ENCODE measurements at places on chromosomes 5 and 9.

DNA sequence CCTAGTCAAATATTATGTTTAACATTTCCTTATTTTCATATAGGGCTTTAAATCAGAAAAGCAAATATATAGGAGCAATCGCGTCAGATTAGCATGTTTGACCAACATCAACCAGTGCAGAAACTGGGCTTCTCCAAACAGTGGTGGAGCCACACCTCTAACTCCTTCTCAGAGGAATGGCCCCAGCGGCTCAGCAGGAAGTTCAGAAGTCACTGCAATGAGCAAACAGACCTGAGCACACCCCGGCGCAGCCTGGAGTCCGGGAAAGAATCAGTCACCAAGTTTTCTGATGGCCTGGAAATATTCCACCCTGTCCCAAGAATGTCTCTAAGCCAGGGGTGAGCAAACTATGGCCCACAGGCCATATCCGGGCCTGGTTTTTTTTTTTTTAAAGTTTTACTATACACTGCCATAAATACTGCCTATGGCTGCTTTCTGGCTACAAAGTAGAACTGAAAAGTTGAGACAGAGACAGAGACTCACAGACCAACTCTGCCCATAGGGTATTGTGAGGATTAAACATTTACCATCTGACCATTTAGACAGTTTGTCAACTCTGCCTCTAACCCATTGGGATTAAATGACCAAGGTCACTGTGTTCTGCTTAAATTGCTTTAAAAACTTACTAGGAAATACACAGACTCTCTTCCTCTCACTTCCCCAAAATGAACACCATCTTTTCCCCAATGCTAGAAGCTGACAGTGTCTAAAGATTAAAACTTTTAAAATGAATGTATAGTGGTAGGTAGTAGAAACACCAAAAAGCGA is 5.4 kb downstream of the GOLM1 start:
- no peak for DNase-seq

DNA sequence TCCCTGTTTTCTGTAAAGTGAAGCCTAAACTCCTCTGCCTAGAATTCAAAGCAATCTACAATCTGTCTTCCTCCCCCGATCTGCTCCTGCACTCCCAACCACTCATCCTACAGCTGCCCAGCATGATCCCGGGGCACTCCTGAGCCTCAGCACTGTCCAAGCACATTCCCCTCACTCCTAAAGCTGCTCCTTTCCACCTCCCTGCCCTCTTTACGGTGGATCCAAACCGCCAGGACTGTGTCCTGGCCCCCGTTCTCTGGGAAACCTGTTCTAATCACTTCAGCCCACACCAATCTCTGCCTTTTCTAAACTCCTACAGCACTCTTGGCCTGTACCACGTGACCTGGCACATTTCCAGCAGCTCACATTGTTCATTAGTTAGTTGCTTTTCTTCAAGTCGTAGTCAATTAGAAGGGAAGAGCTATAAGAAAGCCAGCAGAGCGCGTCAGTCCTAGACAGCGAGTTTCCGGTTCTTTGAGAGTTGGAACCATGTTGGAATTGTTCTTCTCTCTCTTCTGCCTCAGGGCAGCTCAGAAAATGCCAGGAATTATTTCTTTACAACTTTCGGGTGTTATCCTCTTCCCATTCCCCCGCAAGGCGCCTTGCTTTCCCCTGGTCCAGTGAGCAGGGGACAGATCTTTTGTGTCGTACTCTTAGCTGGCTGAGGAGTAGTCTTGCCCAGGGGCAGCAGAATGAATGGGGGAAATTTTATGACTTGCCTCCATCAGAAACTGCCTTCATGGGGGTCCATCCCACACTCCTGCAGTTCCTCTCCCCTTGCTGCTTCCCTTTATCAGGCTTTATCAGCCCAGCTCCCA is 60.7 kb downstream of the NRG2 start:
- DNase-seq, result peak; percentile 64

DNA sequence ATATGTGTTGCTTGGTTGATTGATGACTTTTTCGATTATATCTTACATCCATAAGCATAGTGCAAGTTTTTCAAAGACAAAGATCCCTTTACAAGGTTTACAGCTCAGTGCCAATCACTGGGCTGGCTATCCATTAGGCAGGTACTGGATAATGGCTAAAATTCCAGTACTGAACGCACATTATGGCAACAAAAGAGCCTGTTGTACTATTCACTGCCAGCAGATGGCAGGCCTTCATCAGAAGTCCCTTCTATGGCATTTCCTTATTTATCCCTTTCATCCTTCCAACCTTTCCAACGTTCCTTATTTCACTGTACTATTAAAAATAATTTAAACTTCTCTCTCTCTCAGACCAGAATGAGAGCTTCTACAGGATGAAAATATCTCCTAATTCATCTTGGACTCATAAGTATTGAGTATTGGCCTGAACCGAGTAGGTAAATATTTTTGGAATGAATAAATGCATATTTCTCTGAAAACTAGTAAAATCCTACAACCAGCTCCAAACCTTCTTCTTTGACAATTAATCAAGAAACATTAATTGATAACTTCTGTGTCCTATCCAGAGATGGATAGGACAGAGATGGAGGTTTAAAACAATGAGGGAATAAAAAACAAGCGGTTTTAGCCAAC is 6.7 kb upstream of the WNT8A start:
- DNase-seq, result peak; percentile 25

- DNase-seq, result peak; percentile 24
Measured at GRCh38 chr9:103714992-103715391, 379.1 kb upstream of the SMC2 start.

GRCh38 chr5:50576686-50577256 is 89.7 kb upstream of the PARP8 start:
- no peak for DNase-seq

GRCh38 chr5:84436866-84437265 is 52.2 kb upstream of the EDIL3 start:
- DNase-seq, result no peak

- no peak for DNase-seq
Measured at GRCh38 chr9:23117616-23118015, 671.0 kb downstream of the DMRTA1 start.

DNA sequence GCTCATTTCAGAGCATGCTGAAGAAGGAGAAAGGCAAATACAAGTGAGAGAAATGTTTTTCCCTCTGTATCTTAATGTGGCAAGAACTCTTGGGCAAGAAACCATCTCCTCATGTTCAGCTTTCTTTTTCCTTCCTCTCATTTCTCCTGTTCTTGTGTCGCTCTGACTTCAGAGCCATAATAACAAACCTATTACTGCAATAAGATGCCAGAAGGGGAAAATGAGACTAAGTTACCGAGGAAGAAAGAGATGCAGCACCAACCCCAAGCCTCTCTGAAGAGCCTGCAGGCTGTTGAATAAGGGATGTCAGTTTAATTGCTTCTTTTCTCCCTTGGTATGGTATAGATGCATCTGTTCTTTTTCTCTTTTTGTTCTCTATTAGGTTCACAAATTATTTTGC is 170.1 kb upstream of the GLRA1 start:
- DNase-seq, result no peak

- DNase-seq, result no peak
Measured at GRCh38 chr5:42772265-42772993, 15.8 kb downstream of the CCDC152 start.

GRCh38 chr9:129253803-129254381 is 75.8 kb upstream of the IER5L start:
- no peak for DNase-seq

- DNase-seq, result no peak
Measured at GRCh38 chr5:151196556-151197290, 27.2 kb downstream of the CCDC69 start.

GRCh38 chr9:77454663-77455062 is 193.5 kb downstream of the GNA14 start:
- DNase-seq, result no peak

GRCh38 chr5:74206579-74207550 is 433.7 kb downstream of the ENC1 start:
- peak; percentile 91 for DNase-seq

- peak; percentile 56 for DNase-seq
Measured at GRCh38 chr9:126490871-126491567, 122.7 kb upstream of the LMX1B start.

- peak; percentile 9 for DNase-seq
Measured at GRCh38 chr5:146515473-146516150, 378 bp downstream of the GPR151 start.

GRCh38 chr9:84166891-84167290 is 173.7 kb downstream of the SLC28A3 start:
- peak; percentile 79 for DNase-seq

DNA sequence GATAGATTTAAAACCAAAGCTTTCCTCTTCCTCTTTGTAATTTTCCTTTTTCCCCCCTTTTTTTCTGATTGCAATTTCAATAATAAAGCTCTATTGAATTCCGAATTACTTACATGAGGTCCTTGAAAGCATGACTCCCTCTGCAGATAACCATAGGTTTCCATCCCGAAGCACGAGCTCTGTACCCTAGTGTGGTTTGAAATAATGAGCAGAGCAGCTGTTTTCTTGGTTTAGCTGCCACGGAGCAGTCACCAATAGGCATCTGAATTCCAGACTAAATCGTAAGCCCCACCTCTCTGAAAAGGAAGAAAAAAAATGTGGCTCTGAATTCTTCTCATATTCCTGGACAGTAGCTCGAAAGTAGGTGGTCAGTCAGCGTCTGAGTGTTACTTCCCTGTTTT is 18.5 kb upstream of the GNE start:
- no peak for DNase-seq

DNA sequence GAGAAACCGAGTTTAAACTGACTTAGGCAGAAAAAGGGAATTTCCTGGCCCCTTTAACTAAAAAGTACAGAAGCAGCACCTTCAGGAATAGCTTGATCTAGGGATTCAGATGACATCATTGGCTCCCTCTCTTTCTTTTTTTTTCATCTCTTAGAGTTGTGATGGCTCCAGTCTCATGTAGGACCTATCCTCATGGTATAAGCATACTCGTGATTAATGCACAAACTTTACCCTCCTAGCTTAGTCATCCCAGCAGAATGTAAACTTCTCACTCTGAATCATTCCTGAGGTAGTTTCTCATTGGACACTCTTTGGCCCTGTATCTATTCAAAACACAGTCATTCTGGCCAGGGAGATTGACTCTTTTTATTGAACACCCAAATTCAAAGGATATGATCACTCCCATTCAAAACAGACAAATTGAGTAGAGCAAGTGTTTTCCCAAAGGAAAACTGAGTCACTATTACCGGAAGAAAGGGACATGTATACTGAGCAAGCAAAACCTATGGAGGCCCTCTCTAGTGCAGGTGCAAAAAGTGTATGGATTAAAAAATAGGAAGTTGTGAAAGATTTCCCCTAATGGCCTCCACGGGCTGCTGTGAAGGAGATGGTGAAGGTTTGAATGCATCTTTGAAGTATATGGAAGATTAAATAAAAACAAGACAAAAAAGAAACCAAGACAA is 27.6 kb upstream of the SMIM23 start:
- DNase-seq, result no peak

- no peak for DNase-seq
Measured at GRCh38 chr9:34636791-34637355, 714 bp downstream of the SIGMAR1 start.

DNA sequence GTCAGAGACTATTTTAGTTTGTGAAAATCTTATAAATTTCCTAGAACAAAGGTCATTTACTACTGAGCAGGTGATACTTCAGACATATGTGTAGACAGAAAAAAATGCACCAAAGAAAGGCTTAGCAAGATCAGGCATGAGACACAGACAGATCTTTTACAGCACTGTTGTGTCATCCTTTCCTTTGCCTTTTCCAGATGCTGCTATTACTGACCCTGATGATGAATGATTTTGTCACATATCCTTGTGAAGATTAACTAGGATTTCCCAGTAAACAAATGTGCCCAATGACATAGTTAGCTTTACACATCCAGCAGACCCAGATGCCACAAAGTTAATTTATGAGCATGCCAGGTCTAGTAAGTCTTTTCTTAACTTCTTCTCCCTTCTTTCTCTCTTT is 68.2 kb downstream of the DMRTA1 start:
- DNase-seq, result no peak

DNA sequence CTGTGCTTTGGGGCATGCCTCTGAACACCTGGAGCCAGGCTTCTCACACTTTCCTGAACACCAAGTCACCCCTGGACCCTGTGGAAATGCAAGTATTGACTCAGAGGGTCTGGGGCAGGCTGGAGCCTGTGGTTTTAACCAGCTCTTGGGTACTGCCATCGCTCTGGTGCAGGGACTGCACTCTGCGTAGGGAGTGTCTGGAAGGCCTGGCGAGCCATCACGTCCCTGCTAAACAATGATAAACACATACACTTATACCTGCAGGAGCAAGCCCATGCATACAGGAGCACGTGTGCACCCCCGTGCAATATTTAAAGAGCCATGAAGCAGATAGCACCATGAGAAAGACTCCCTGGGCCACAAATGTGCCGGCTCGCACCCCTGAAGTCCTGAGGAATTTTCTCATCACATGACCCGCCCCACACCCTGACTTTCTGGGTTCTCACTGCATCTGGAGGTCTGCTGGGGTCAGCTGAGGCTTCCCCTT is 267.7 kb downstream of the GADD45G start:
- no peak for DNase-seq

GRCh38 chr9:87179553-87180340 is 232.4 kb upstream of the GAS1 start:
- no peak for DNase-seq

- DNase-seq, result no peak
Measured at GRCh38 chr9:95903398-95903797, 27.9 kb downstream of the ERCC6L2 start.

GRCh38 chr9:130833031-130833990 is 1.7 kb upstream of the ABL1 start:
- DNase-seq, result peak; percentile 9

All from NCI-H524 (cell line).